ENCODE measurements at places on chromosomes 12 and 14. TPM values are rescaled to one million over a fixed set of nuclear protein-coding genes. Genes with fewer than 3 reads are reported as not detected.
A peak's percentile ranks its signal among the peaks of the same experiment; 100 is the strongest.

GRCh38 chr12:47032644-47033043 lies 46.8 kb upstream of the PCED1B start:
- H3K4me3 ChIP-seq: no peak overlapping the region
- no peak for DNase-seq
- peaks cover 3% of the 10 kb centered on the region for H3K27me3 ChIP-seq

Gene DHH
- total RNA-seq: 1.2 TPM

DNA sequence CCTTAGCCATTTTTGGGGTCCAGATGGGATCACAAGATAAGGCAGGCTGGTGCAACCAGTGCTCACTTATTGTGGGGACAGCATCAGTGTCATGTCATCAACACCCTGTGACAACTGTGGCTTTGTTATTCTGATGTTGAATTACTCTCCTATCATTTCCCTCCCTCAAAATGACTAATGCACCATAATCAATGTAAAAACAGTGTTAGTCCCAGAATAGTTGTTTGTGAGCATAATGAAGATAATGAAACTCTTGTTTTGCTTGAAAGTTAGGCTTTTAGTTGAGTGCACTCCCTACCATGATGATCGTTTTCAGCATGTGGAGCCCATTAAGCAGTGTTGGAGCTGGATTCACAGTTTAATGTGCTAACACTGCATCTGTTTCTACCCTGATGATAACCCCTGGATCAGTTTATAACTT lies 151.4 kb downstream of the TMTC2 start:
- no peak for DNase-seq
- H3K36me3 ChIP-seq: no peaks in the 10 kb centered on the region
- H3K27me3 ChIP-seq: peaks cover 5% of the 10 kb centered on the region
- peaks cover 46% of the 10 kb centered on the region for H3K4me1 ChIP-seq

GRCh38 chr14:38559711-38560110 lies 303.8 kb upstream of the CLEC14A start:
- peaks cover 3% of the 10 kb centered on the region for H3K4me1 ChIP-seq
- peaks cover 18% of the 10 kb centered on the region for H3K36me3 ChIP-seq
- peaks cover 6% of the 10 kb centered on the region for H3K27me3 ChIP-seq
- H3K4me3 ChIP-seq: no peak overlapping the region

- peaks cover 2% of the 10 kb centered on the region for H3K27me3 ChIP-seq
- peaks cover 51% of the 10 kb centered on the region for H3K4me1 ChIP-seq
- H3K36me3 ChIP-seq: no peaks in the 10 kb centered on the region
- no peak overlapping the region for H3K4me3 ChIP-seq
These were observed 117.6 kb downstream of the SLC25A47 start for GRCh38 chr14:100440758-100441203.

Gene OS9
- 225 TPM for total RNA-seq

GRCh38 chr12:6866920-6867412 lies 365 bp upstream of the TPI1 start:
- H3K27ac ChIP-seq: peak overlapping the region; percentile 73
- H3K4me1 ChIP-seq: peaks cover 22% of the 10 kb centered on the region
- peaks cover 4% of the 10 kb centered on the region for H3K36me3 ChIP-seq
- no peak for DNase-seq
- peak overlapping the region; percentile 76 for H3K4me3 ChIP-seq

Gene SNX6
- 71.3 TPM for total RNA-seq

- H3K4me1 ChIP-seq: peaks cover 58% of the 10 kb centered on the region
- DNase-seq: no peak
- peak overlapping the region; percentile 98 for H3K27ac ChIP-seq
These were observed 91.6 kb downstream of the LRRC74A start for GRCh38 chr14:76917745-76918255.

Gene OAS2
- total RNA-seq: not detected

GRCh38 chr12:121483949-121484348 lies 84.0 kb downstream of the RNF34 start:
- H3K4me3 ChIP-seq: no peak overlapping the region
- H3K4me1 ChIP-seq: peaks cover 6% of the 10 kb centered on the region

Gene CACNB3
- 155 TPM for total RNA-seq

Gene ENO2
- total RNA-seq: 182 TPM

DNA sequence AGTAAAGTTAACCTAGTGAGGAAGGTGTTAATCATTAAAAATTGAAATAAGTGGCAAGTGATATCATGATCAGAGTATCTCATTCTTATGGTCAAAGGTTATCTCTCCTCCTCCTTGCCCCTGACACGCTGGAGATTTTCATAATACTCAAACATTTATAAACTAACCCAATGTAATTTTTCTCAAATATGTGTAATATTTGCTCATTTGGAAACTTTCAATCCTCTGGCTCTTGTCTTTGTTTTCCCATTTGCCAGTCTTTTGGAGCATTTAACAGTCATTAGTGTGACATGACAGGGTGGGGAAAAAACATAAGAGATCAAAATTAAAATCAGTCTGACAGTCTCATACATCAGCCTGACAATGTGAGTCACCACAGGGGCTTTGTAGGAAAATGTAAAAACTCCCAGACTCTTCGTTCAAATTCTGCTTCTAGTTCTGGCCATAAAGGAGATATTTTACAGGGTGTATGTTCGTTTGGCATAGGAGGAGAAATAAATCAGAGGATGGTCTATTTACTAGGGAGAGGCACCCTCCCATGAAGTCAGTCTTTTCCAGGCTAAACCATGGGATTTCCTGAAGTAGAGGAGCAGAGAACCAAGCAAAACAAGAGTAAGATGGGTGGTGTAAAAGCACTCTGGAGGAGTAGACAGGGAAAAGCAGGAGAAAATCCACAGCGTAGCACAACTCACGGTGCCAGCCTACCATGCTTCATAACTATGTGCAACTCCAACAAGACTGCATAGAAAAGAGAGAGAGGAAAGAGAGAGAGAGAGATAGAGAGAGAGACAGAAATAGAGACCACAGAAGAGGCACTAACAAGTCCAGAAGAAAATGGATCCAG lies 369.2 kb upstream of the PDE3A start:
- no peak for DNase-seq
- H3K27ac ChIP-seq: no peak overlapping the region
- no peaks in the 10 kb centered on the region for H3K4me1 ChIP-seq
- no peak overlapping the region for H3K4me3 ChIP-seq
- H3K27me3 ChIP-seq: no peaks in the 10 kb centered on the region

GRCh38 chr12:91074154-91074709 lies 16.4 kb upstream of the KERA start:
- no peaks in the 10 kb centered on the region for H3K36me3 ChIP-seq
- no peak for DNase-seq
- peaks cover 5% of the 10 kb centered on the region for H3K4me1 ChIP-seq
- no peak overlapping the region for H3K27ac ChIP-seq
- no peaks in the 10 kb centered on the region for H3K27me3 ChIP-seq

GRCh38 chr12:47616440-47616839 lies 89.4 kb downstream of the RPAP3 start:
- H3K4me1 ChIP-seq: peaks cover 4% of the 10 kb centered on the region
- DNase-seq: no peak
- H3K27me3 ChIP-seq: no peaks in the 10 kb centered on the region
- H3K36me3 ChIP-seq: peaks cover 27% of the 10 kb centered on the region
- H3K4me3 ChIP-seq: no peak overlapping the region

GRCh38 chr14:33460164-33460563 lies 490.7 kb downstream of the EGLN3 start:
- DNase-seq: no peak
- H3K4me3 ChIP-seq: no peak overlapping the region
- no peaks in the 10 kb centered on the region for H3K27me3 ChIP-seq
- no peaks in the 10 kb centered on the region for H3K36me3 ChIP-seq

- peaks cover 6% of the 10 kb centered on the region for H3K4me1 ChIP-seq
- no peak overlapping the region for H3K4me3 ChIP-seq
- H3K36me3 ChIP-seq: no peaks in the 10 kb centered on the region
- H3K27ac ChIP-seq: no peak overlapping the region
- H3K27me3 ChIP-seq: peaks cover 4% of the 10 kb centered on the region
These were observed 19.8 kb downstream of the PRPF40B start for GRCh38 chr12:49643135-49643534.

GRCh38 chr12:88029093-88029665 lies at the start of gene C12orf50:
TSS of gene C12orf50 (minus strand) at chr12:88029401. CDS start at chr12:88026962, 2,439 bp downstream.
- no peak within 1 kb of the TSS for H3K4me3 ChIP-seq
- H3K27me3 ChIP-seq: no peaks in the 10 kb centered on the region
- peaks cover 6% of the 10 kb centered on the region for H3K36me3 ChIP-seq
- no peak for DNase-seq

- peaks cover 2% of the 10 kb centered on the region for H3K27me3 ChIP-seq
- no peak overlapping the region for H3K27ac ChIP-seq
- no peaks in the 10 kb centered on the region for H3K4me1 ChIP-seq
- H3K4me3 ChIP-seq: no peak overlapping the region
- no peaks in the 10 kb centered on the region for H3K36me3 ChIP-seq
These were observed 16.6 kb upstream of the SFSWAP start for GRCh38 chr12:131694116-131694838.

Gene PROX2
- total RNA-seq: not detected

GRCh38 chr12:91058786-91059185 lies 962 bp upstream of the KERA start:
- no peak for DNase-seq
- no peaks in the 10 kb centered on the region for H3K27me3 ChIP-seq
- H3K4me1 ChIP-seq: no peaks in the 10 kb centered on the region

- no peak for DNase-seq
- H3K27me3 ChIP-seq: peaks cover 17% of the 10 kb centered on the region
These were observed 3.9 kb upstream of the HSP90AA1 start for GRCh38 chr14:102090713-102091112.

DNA sequence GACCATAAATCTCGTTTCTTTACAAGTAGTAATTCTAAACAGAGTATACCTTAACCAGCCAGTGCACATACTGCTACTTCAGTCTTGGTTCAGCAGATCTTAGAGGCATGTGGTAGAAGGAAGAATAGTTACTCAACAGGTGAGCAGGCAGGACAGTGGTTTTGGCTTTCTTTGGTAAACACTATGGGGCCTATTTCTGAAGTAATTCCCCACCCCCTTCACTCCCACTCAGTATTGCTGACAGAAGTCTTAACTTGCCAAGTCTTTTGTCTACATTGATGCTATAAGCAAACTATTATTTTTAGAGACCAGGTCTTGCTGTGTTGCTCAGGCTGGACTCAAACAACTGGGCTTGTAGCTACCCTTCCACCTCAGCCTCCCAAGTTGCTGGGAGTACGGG lies 68.5 kb downstream of the FBXO34 start:
- no peak overlapping the region for H3K4me3 ChIP-seq
- H3K4me1 ChIP-seq: peaks cover 9% of the 10 kb centered on the region
- H3K27me3 ChIP-seq: no peaks in the 10 kb centered on the region

- no peaks in the 10 kb centered on the region for H3K4me1 ChIP-seq
- H3K36me3 ChIP-seq: no peaks in the 10 kb centered on the region
- DNase-seq: no peak
- no peak overlapping the region for H3K4me3 ChIP-seq
- no peaks in the 10 kb centered on the region for H3K27me3 ChIP-seq
These were observed 241.0 kb downstream of the ASCL1 start for GRCh38 chr12:103198499-103198898.

DNA sequence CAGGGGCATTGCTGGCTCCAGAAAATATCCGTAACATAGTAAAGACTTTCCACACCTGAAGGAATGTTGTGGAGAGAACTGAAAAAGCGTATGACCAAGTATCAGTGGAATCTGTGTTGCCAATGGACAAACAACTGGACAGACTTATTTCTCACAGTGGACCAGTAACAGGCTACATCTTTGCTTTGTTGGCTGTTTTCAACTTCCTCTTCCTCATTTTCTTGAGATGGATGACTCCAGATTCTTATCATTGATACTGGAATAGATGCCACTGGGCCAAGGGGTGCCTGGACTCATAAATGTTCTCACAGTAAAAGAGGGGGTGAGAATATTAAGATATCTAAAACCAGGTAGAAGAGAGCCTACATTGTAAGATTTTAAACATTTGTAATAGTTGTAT lies 6.4 kb downstream of the GAS2L3 start:
- H3K36me3 ChIP-seq: peaks cover 10% of the 10 kb centered on the region
- no peak overlapping the region for H3K27ac ChIP-seq
- H3K4me1 ChIP-seq: no peaks in the 10 kb centered on the region

Gene FGF6
- not detected for total RNA-seq

Gene SPIC
- total RNA-seq: not detected

DNA sequence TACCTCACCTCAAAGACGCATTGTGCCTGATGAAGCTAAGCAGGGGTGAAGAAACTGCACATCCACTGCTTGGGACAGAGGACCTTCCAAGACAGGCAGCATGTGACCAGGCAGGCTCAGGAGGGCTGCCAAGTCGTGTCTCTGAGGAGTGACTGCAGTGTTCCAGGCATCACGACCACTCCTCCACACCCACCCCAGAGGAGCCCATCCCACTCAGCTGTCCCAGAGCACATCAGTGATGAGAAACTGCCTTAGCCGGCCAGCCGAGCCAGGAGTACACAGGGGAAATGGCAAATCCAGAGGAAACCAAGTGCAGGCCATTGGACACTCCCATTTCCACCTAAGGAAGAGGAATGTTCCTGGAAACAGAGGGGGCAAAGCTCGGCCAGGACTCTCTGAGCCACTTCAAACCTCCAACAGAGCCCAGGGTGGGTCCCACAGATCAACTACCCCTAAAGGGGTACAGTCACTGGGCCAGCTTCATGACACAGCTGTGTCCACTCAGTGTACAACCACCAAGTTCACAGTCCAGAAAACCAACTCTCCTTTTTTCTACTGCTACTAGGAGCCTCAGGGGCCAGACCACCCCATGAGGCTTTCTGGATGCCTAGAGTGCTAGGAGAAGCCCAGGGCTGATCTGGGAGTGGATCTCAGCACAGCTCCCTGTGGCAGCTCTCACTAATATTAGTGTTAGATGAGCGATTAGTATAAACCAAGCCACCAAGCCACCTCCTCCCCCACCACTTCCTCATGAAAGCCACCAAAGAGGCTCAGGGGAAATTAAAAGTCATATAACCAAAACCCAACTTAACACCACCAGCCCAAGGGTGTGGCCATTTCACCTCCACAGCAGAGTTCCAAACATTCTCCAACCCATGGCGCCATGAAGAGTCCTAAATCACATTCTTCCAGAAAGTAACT lies 15.4 kb downstream of the PXN start:
- peaks cover 7% of the 10 kb centered on the region for H3K36me3 ChIP-seq
- H3K27me3 ChIP-seq: peaks cover 2% of the 10 kb centered on the region
- no peak for DNase-seq
- H3K27ac ChIP-seq: no peak overlapping the region
- H3K4me1 ChIP-seq: peaks cover 14% of the 10 kb centered on the region

Gene DPPA3
- total RNA-seq: not detected

DNA sequence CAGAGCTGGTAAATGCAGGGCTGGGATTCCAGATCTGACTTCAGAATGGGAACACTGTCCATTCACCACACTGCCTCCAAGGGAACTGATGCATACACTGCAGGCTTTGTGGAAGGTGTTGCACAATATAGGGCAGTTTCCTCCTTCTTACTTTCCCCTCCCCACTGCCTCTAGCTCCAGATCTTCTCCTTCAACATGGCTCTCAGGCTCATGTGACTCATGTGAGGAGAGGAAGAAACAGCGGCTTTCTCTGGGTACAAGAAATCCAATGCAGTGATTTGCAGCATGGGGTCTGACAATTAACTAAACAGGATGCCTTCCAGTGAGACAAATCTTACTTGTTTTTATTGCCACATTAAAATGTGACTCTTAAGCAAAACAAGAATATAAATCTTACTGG lies 447.6 kb upstream of the CCDC196 start:
- H3K4me1 ChIP-seq: no peaks in the 10 kb centered on the region
- no peak for DNase-seq
- H3K27me3 ChIP-seq: no peaks in the 10 kb centered on the region
- no peak overlapping the region for H3K4me3 ChIP-seq

- H3K27me3 ChIP-seq: peaks cover 6% of the 10 kb centered on the region
- H3K36me3 ChIP-seq: no peaks in the 10 kb centered on the region
- no peak for DNase-seq
- H3K4me1 ChIP-seq: peaks cover 36% of the 10 kb centered on the region
- H3K27ac ChIP-seq: no peak overlapping the region
- no peak overlapping the region for H3K4me3 ChIP-seq
These were observed 155.8 kb upstream of the MYL2 start for GRCh38 chr12:111076199-111076598.

GRCh38 chr12:2823483-2823882 lies 11.0 kb downstream of the ITFG2 start:
- H3K27ac ChIP-seq: no peak overlapping the region
- H3K4me1 ChIP-seq: no peaks in the 10 kb centered on the region

All from glutamatergic neuron (in vitro differentiated cells).